ENCODE measurements at places on chromosomes 1 and 21. TPM values are rescaled to one million over a fixed set of nuclear protein-coding genes. Genes with fewer than 3 reads are reported as not detected.

DNA sequence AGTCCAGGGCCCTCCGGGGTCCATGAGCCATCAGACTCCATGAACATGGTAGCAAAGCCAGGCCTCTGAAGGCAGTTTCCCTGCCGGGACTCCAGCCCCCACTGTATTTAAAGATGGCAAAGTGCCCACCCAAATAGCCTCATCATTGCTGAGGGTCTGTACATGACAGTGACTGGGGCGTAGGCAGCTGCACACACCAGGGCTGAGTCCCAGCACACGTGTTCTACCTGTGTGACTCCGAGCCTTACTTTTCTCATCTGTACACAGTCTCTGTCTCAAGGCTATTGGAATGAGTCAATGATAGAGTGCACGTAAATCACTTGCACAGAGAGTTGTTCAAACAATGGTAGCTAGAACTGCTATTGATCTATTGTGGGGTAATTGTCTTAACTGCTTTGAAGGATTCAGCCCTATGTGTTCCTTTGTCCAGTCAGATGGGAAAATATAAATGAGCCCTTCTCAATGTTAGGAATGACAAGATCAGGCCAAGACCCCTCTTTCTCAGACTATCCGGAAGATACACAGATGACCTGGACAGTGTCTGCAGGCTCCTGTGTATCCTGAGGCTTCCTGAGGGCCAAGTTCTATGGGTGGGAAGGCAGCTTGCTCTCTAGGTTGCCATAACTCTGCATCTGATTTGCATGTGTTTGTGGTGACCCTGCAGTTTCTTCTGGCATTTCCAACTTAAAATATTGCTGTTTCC, 48.9 kb downstream of the RASSF5 start:
- DNase-seq = no peak

The FCGR1A gene
- polyA plus RNA-seq = 3.4 TPM

DNA sequence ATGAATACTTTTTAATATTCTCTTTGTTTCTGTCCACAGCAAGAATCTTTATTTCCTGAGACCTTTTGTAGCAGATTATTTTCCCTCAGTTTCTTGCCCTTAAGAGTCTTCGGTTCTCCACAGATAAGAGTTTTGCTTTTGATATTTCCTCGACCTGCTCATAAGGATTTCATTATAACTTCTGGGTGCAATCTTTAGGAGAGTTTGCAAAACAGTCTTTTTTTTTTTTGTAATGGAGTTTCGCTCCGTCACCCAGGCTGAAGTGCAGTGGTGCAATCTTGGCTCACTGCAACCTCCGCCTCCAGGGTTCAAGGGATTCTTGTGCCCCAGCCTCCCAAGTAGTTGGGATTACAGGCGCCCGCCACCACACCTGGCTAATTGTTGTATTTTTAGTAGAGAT, 10.1 kb upstream of the UBE4B start:
- no peak for DNase-seq

DNA sequence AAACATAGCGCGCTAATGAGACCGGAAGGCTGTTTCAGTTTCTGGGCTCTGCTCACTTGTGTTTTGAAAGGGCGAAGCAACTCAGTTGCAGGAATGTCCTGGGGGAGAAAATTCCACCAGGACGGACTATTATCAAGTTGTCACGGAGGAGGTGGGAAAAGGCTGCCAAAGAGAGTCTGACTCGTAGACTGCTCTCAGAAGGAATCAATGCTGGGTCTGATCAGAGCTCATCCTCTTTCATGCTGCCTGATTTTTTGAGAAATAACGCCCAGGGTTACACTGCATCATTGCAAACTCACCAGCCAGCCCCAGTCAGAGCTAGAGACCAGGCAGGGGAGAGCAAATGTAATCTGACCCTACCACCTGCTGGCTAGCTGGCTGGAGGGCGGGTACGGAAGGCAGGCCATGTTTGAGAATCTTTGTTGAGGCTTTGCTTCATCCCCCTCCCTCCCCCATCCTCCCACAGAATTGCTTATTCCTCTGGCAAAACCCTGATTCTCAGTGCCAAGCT, 36.4 kb upstream of the BCL9 start:
- DNase-seq = no peak

- DNase-seq = peak; percentile 6
Observed at GRCh38 chr1:173255214-173255813, 48.2 kb upstream of the TNFSF4 start.

The RIPPLY3 gene
- 1.8 TPM for polyA plus RNA-seq

- DNase-seq = no peak
Observed at GRCh38 chr21:34974162-34974981, 74.7 kb downstream of the RUNX1 start.

Data from right lung (tissue), 10 donors.